Thymus (tissue), 14 donors: ENCODE measurements at places on chromosomes 1 and 21.

GRCh38 chr1:230160957-230161771 lies 94.1 kb downstream of the GALNT2 start:
- no peak for DNase-seq

GRCh38 chr1:9849691-9850441 lies 26.1 kb upstream of the CLSTN1 start:
- DNase-seq: peak; percentile 69

- DNase-seq: no peak
Observed at GRCh38 chr1:30318864-30319718, 404.3 kb downstream of the MATN1 start.

- no peak for DNase-seq
Observed at GRCh38 chr21:32795802-32796559, 24.4 kb upstream of the PAXBP1 start.

GRCh38 chr1:30449428-30450147 lies 273.8 kb downstream of the MATN1 start:
- DNase-seq: no peak

DNA sequence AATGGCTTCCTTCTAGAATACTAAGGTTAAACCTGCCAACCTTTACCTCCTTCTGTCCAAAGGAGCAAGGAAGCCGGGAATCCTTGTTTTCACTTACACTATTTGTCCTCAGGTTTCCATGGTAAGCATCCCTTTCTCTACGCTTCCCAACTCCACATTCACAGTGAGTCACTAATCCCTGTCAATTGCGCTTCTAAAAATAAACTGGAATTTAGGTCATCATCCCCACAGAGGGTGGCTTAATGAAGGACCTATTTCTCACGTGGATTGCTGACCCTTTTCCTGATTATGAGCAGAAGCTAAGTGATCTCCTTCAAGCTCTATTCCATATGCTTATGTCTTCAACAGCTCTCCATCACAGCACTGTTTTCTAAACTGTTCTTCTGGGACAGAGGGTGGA lies 39.9 kb upstream of the ABCA4 start:
- no peak for DNase-seq

DNA sequence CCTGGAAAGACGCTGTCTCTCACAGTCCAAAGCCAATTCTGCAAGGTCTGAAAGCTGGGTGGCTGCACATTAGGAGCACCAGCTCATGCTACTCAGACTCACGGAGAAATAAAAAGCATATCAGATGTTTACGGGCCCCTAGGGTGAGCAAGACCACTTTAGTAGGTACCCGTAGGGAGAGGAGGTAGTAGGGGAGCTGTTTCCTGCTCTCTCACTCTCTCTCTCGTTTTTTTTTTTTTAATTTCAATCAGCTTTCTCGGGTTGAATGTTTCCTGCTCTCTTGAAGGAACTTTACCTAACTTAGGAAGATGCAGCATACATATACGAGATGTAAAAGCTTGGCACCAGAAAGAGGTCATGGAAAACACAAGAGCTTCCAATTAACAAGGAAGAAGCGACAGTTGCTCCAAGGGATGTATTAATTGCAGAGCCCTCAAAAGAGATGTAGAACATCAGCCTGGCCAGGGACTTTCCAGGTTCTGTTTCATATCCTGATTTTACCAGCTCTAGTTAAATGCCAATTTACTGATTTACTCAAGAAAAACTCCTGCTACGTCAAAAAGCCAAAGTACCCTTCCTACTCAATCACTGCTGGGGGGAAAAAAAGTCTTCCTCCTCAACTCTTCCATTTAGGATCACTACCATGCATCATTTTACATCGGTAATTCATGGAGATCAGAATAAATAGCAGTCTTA lies 3.1 kb downstream of the LORICRIN start:
- DNase-seq: no peak

GRCh38 chr1:11740258-11741192 lies 4.6 kb downstream of the AGTRAP start:
- no peak for DNase-seq

DNA sequence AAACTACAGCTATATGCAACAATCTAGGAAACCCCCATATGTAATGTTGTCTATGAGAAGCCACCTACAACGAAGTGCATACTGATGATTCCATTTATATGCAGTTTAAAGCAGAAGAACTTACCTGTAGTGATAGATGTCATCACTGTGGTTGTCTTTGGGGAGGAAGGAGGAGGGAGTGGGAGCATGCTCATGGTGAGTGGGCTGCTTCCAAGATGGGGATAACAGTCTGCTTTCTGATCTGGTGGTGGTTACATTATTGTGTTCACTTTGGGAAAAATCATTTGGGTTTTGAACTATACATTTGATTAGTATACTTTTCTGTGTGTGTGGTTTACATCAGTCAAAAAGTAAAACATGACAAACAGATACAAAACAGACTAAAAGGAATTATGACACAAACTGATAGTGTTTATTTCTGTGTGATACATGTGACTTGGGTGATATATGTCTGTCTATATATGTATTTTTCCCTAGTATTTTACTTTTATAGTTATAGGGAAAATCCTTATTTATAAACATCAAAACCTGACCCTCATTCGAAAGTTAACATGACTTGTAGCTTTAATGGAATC lies 184.7 kb downstream of the VPS13D start:
- no peak for DNase-seq

DNA sequence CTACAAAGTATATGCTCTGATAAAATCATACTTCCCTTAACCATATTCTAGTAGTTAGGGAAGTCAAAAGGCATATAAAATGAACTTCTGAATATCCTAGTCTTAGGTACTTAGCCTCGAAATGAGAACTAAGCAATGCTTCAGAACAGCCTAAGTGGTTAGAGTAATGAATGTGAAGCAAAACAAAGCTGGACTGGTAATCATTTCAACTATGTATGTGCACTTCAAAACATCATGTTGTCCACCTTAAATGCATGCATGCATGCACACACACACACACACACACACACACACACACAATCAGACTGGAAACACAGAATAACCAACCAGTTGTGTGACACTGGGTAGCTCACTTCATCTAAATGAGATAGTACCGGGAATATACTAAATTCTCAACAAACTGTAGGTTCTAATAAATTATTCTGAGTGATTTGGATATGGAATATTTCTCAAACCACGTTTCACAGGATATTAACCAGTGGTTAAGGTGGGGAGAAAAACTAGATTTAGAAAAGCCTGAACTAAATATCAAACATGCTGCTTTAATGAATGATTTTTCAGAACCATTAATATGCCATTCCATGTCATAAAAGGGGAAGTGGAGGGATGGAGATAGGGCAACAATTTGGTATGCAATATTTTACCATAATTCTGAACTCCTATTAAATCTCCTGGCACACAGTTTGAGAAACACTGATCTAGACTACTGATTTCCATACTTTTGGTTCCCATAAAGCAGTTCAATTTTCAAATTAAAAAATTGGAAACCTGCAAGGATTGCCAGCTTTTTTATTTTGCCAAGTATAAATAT lies 19.5 kb downstream of the RNF115 start:
- DNase-seq: no peak
